ENCODE measurements at places on chromosomes 3 and 15. TPM values are rescaled to one million over a fixed set of nuclear protein-coding genes. Genes with fewer than 3 reads are reported as not detected.
A peak's percentile ranks its signal among the peaks of the same experiment; 100 is the strongest.

GRCh38 chr3:120028271-120029047 lies 65.8 kb downstream of the GSK3B start:
- no peak for DNase-seq

DNA sequence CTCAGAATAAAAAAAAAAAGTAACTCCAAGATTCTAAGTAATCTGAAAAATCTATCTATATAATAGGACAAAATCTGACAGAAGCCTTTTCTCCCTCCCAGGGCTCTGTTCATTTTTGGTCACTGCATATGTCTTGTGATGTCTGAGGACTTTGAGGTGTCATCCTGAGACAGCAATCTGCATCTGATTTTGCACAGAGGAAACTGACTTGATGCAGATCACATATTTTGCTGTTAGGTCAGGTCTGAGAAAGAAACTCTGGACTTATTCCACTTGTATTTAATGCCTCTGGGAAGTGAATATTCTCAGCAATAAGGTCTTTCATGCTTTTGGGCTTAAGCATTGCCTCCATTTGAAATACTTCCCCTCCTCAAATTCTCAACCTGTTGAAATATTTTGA lies 295.2 kb upstream of the THBS1 start:
- no peak for DNase-seq

GRCh38 chr15:81294516-81294880 lies 29.4 kb downstream of the STARD5 start:
- DNase-seq, result no peak

GRCh38 chr3:155210736-155211135 lies 82.7 kb downstream of the STRIT1 start:
- no peak for DNase-seq

GRCh38 chr3:69932087-69932486 lies 67.4 kb upstream of the SAMMSON start:
- no peak for DNase-seq

GRCh38 chr15:84844964-84845363 lies 27.8 kb downstream of the ALPK3 start:
- no peak for DNase-seq

- no peak for DNase-seq
These were observed 10.1 kb downstream of the RFX7 start for GRCh38 chr15:56233549-56233948.

DNA sequence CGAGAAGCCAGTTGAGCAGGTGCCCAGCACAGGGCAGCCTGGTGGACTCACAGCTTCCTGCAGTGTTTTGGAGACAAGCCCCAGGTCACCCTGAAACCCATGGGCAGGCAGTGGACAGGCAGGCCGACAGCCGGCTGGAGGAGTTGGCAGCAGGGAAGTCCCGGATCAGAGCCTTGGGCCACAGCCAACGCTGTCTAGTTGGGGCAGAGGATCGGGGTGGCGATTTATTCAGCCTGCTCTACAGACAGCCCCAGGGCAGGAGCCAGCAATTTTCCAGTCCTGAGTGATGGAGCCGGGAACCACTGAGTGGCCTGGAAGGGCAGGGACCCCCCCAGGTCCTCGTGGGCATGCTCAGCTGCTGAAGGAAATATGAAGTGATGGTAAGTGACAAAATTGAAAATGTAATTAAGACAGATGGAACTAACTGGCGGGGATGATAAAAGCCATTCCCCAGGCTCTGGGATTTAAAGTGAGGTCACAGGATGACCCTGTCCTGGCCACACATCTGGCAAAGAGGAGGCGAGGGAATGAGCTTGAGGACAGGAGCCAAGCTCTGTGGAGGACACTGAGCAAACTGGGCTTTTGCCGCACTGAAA lies 34.4 kb upstream of the TBC1D21 start:
- peak; percentile 20 for DNase-seq

SLC28A1 gene
- 0.17 TPM for total RNA-seq

GPR176 gene
- 10.2 TPM for total RNA-seq

SH3GL3 gene
- 0.24 TPM for total RNA-seq

CALML4 gene
- 24.1 TPM for total RNA-seq

KBTBD13 gene
- not detected for total RNA-seq

STRA6 gene
- 5.9 TPM for total RNA-seq

FAM81A gene
- 16.0 TPM for total RNA-seq

GOLGA8R gene
- 0.24 TPM for total RNA-seq

RPUSD2 gene
- total RNA-seq, result 9.2 TPM

SLC6A6 gene
- 46.3 TPM for total RNA-seq
